Progenitor cell of endocrine pancreas (in vitro differentiated cells): ENCODE measurements at places on chromosomes 16 and 17.

- H3K4me1 ChIP-seq, result peaks cover 3% of the 10 kb centered on the region
- H3K4me3 ChIP-seq, result no peak overlapping the region
- DNase-seq, result no peak
- H3K27ac ChIP-seq, result no peak overlapping the region
- no peaks in the 10 kb centered on the region for H3K36me3 ChIP-seq
These were observed 21.8 kb upstream of the PRM1 start for GRCh38 chr16:11302977-11303376.

GRCh38 chr16:79212114-79212791 is 388.3 kb downstream of the MAF start:
- no peak overlapping the region for H3K27ac ChIP-seq
- no peaks in the 10 kb centered on the region for H3K27me3 ChIP-seq
- no peak for DNase-seq
- H3K4me3 ChIP-seq, result no peak overlapping the region

DNA sequence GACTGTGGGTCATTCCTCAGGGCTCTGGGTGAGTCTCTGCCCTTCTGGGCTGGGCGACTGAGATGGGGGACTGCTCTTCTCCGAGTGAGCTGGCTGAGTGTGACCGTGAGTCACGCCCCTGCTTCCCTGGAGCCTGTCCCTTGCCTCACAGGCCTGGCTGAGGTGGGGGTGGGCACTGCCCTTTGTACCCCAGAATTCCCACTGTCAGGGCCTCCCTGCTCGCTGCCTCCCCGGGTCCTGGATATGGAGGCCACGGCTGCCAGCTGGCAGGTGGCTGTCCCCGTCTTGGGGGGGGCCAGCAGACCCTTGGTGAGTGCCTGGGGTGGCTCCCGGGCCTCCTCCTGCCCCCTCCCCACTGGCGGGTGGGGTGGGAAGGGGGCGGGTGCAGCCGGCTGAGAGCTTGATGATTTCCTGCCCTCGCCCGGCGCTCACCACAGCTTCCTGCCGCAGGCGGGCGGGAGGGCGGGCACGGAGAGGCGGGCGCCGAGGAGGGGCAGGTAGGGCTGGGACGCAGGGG is at the start of gene LAT:
TSS of gene LAT (plus strand) at position 434 of the 517 bp plus-strand sequence. CDS start 366 bp downstream, outside the sequence.
- no peak within 1 kb of the TSS for H3K27ac ChIP-seq
- no peaks in the 10 kb centered on the region for H3K4me1 ChIP-seq
- DNase-seq, result no peak

DNA sequence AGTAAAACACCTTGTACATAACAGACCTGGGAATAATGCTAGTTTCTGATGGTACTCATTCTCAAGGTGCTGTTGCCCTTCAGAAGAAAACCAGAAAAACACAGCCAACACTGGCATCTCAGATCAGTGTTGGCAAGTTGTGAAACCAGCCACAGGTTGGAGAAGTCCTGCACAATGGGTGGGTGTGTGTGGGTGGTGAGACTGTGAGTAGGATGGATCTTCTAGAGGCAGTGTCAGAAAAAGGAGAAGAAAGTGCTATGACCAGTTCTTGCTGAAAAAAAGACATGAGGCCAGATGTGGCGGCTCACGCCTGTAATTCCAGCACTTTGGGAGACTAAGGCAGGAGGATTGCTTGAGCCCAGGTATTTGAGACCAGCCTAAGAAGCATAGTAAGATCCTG is 35.2 kb upstream of the SMIM36 start:
- H3K27ac ChIP-seq, result no peak overlapping the region
- no peaks in the 10 kb centered on the region for H3K36me3 ChIP-seq
- peaks cover 3% of the 10 kb centered on the region for H3K27me3 ChIP-seq
- no peak for DNase-seq

GRCh38 chr16:29972500-29972899 is 1.2 kb upstream of the TAOK2 start:
- H3K27me3 ChIP-seq, result no peaks in the 10 kb centered on the region
- no peak for DNase-seq
- H3K36me3 ChIP-seq, result peaks cover 31% of the 10 kb centered on the region
- H3K4me3 ChIP-seq, result no peak overlapping the region

- no peaks in the 10 kb centered on the region for H3K36me3 ChIP-seq
- H3K4me3 ChIP-seq, result no peak overlapping the region
- no peaks in the 10 kb centered on the region for H3K4me1 ChIP-seq
- H3K27me3 ChIP-seq, result no peaks in the 10 kb centered on the region
- DNase-seq, result no peak
These were observed 11.7 kb upstream of the CPPED1 start for GRCh38 chr16:12815361-12815760.

DNA sequence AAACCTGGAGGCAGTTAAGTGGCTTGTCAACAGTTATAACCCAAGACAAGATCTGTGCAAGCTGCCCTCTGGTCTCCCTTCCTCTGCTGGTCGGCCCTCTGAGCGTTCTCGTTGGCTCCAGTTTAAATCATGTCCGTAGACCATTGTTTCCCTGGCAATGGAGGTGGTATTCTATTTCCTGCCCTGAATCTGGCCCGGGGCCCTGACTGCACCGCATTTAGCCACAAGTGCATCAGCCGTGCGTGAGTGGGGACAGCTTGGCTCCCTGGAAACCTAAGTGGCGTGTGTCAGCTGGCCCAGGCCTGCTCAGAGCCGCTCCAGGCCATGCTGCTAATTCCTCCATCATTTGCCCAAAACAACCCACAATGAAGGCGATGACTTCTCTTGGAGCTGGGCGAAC is 15.0 kb upstream of the MYLK3 start:
- H3K27ac ChIP-seq, result no peak overlapping the region
- H3K4me1 ChIP-seq, result peaks cover 3% of the 10 kb centered on the region
- no peak for DNase-seq
- H3K27me3 ChIP-seq, result peaks cover 11% of the 10 kb centered on the region
- H3K36me3 ChIP-seq, result no peaks in the 10 kb centered on the region

DNA sequence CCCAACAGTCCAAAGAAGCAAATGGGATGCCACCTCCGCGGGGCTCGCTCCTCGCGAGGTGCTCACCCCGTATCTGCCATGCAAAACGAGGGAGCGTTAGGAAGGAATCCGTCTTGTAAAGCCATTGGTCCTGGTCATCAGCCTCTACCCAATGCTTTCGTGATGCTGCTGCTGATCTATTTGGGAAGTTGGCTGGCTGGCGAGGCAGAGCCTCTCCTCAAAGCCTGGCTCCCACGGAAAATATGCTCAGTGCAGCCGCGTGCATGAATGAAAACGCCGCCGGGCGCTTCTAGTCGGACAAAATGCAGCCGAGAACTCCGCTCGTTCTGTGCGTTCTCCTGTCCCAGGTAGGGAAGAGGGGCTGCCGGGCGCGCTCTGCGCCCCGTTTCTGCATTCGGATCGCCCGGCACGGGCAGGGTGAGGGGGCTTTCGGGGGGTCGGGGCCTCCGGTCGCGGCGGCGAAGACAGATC is at the start of gene CDH13:
TSS of gene CDH13 (plus strand) at position 179 of the 471 bp plus-strand sequence.
- H3K27me3 ChIP-seq, result peaks cover 84% of the 10 kb centered on the region
- H3K4me1 ChIP-seq, result peaks cover 3% of the 10 kb centered on the region
- H3K36me3 ChIP-seq, result no peaks in the 10 kb centered on the region
- no peak for DNase-seq

GRCh38 chr16:7086822-7087616 is 245.6 kb upstream of the RBFOX1 start:
- H3K27ac ChIP-seq, result no peak overlapping the region
- H3K4me3 ChIP-seq, result no peak overlapping the region

GRCh38 chr17:3534881-3535252 is 22.7 kb downstream of the TRPV3 start:
- H3K27ac ChIP-seq, result no peak overlapping the region
- DNase-seq, result no peak
- H3K4me3 ChIP-seq, result no peak overlapping the region
- peaks cover 6% of the 10 kb centered on the region for H3K27me3 ChIP-seq
